ENCODE measurements at places on chromosomes 6 and 20.

DNA sequence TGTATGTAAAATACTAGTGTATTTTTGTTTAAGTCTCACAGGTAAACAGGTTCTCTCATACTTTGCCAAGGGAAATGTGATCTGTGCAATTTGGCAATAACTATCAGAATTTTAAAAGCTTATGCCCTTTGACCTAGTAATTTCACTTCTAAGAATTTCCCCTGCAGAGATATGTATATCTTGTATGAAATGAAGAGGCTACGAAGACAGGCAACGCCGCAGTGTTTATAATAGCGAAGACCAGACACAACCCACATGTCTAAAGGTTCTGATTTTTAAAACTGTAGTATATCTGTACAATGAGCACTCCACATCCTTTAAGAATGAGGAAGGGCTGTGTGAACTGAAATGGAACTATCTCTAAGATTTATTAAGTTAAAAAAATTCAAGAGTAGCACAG lies 7.5 kb downstream of the TRAF3IP2 start:
- DNase-seq, result no peak

DNA sequence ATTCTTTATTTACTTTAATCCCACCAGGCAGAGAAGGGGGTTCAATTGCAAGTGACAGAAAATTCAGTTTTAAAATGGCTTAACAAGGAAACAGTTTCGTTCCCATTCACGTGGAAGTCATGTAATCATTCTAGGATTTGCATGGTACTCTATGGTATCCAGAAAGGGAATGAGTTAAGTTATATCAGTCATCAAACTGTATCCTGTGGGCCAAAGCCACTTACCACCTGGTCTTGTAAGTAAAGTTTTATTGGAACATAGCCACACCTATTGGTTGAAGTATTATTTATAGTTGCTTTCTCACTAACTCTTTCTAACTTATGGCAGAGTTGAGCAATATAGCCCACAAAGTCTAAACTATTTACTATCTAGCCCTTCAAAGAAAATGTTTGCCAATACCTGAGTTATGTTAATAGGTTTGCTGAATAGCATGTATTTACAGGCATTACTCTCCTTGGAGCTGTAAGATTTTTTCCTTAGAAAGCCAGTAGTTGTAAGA lies 10.2 kb upstream of the MMS22L start:
- DNase-seq, result no peak

GRCh38 chr6:113529196-113529595 lies 327.9 kb upstream of the MARCKS start:
- DNase-seq, result no peak

GRCh38 chr6:146855889-146856288 lies 257.1 kb downstream of the ADGB start:
- no peak for DNase-seq

DNA sequence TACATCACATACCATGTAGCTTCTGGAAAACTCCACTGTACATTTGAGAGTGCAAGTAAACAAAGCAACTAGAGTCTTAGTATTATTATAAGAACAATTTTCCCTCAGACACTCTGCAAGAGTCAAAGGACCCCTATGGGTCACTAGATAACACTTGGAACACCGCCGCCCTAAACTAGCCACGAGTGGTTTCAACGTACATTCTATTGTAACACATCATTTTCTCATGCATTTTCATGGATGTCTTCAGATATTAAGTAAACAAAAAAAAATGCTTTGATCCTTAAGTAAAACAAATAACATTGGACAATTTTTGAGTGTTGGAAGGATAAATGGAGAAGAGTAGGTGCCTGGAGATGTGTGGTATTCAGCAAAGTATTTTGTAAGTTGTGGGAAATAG lies 3.2 kb upstream of the RNF146 start:
- DNase-seq, result no peak

GRCh38 chr6:6772751-6773150 lies 184.2 kb downstream of the LY86 start:
- DNase-seq, result no peak

DNA sequence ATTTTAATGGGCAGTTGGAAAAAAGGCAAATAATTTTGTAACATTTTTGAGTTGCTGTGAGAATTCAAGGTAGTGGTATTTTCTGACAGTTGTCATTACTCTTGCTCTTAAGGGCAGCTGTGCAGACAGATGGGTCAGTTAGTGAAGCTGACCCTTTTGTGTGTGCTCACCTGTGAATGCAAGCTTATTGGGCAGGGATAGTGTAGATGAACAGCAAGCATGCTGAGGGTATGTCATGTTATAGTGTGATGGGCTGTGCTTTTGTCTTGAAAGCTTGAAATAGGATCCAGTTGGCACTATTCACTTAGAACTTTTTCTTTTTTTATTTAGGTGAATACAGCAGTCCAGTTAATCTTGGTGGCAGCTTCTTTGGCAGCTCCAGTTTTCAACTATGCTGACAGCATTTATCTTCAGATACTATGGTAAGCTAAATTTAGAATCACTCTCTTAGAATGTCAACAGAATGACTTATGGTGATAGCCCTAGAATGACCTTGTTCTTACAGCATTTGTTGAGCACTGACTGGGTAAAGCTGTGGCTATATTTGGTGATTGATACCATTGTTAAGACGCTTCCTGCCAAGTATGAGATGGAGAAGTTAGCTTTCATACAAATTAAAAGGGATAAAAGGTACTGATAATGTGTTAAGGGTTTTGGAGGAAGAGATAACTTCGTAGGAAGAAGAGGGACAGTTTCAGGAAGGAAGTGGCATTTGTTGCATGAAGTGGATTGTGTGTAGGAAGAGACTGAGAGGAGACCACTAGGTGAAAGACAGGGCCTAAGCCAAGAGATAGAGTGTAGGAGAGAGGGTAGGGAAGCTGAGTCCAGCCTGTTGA lies 19.5 kb downstream of the LRRN4 start:
- no peak for DNase-seq

DNA sequence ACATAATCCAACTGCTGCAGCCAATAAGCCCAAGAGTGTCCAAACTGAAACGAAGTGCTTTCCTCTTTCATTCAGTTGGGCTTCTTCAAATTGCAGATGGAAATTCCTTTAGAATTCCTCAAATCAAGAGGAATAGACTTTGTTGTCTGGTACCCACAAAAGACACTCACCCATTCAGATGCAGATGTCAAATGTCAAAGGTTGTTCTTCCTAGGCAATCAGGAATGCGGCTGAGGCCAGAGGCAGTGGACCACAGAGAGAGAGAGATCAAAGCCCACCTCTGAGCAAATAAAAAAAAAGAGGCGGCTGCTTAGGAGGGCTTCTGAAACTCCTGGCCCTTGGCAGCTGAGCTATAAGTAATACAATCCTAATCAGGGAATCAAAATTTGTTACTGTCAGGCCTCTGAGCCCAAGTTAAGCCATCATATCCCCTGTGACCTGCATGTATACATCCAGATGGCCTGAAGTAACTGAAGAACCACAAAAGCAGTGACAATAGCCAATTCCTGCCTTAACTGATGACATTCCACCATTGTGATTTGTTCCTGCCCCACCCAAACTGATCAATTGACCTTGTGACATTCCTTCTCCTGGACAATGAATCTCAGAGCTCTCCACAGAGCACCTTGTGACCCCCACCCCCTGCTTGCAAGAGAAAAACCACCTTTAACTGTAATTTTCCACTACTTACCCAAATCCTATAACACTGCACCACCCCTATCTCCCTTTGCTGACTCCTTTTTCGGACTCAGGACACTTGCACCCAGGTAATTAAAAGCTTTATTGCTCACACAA lies 303.0 kb upstream of the GJE1 start:
- DNase-seq, result no peak

GRCh38 chr6:5540370-5540769 lies 279.1 kb downstream of the FARS2 start:
- no peak for DNase-seq

GRCh38 chr6:79813143-79813850 lies 134.1 kb downstream of the ELOVL4 start:
- no peak for DNase-seq

GRCh38 chr6:73586416-73586974 lies 65.7 kb upstream of the EEF1A1 start:
- DNase-seq, result no peak

GRCh38 chr6:126060400-126060799 lies 74.1 kb downstream of the TRMT11 start:
- no peak for DNase-seq

GRCh38 chr6:56714273-56714672 lies 71.6 kb upstream of the DST start:
- no peak for DNase-seq

DNA sequence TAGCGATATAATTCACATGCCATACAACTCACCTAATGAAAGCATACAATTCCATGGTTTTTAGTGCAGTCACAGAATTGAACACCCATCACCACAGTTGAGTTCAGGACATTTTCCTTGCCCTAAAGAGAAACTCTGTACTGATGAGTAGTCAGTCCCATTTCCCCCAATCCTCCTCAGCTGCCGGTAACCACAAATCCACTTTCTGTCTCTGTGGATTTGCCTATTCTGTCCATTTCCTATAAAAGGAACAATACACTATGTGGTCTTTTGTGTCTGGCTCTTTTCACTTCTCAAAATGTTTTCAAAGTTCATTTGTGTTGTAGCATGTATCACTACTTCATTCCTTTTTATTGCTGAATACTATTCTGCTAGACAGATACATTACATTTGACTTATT lies 67.9 kb upstream of the TGM3 start:
- no peak for DNase-seq

GRCh38 chr6:3314621-3315467 lies 56.1 kb downstream of the PSMG4 start:
- DNase-seq, result no peak

- DNase-seq, result no peak
Observed at GRCh38 chr6:157841211-157841840, 18.3 kb downstream of the SNX9 start.

DNA sequence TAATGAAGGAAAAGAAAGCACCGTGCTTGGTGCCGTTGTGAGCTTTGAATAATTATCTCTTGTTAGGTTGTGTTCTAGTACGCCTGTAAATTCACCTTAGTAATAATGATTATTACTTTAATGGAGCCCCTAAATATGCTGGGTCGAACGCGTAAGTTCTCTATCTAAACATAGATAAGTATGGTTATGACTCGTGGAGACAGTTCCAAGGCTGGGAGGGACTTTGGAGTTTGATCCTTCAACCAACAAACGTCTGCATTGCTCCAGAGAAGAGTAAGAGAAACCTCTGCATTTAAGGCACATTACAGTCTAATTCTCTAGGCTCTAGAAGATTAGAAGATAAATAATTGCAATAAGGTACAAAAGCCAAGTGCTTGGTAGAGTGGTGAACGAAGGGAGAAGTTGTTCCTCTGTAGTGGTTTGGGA lies 514 bp downstream of the ACOT13 start:
- DNase-seq, result no peak

DNA sequence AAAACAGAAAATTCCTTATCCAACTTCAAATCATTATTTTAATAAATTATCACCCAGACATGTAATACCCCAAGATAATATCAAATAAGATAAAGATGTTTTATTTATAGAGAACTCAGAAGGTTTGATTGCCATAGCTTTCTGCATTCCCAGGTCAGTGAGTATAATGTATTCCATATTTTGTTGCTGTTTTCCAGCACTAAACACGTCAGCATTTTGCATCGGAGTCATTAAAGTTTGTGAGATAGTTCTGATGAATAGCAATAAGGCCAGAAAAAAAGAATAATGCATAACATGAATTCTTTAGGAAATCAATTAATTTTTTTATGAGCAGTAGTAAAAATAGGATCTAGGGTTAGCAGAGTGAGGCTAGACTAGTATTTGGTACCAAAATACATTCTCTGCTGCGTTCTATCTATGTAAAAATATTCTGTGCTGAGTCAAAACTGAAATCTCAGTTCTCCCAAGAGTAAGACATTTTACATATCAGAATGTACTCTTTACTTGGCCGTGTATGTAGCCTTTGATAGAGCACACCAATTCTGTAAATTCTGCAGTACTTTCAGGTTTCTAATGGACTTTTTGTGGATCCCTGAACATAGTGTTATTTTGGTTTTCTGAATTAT lies 269.9 kb upstream of the AGPAT4 start:
- DNase-seq, result no peak

Measured in NCI-H187 (cell line).